HuH-7 (cell line): ENCODE measurements at places on chromosomes 12 and 14.

- DNase-seq = no peak
Observed at GRCh38 chr12:27076468-27076867, 5.9 kb downstream of the C12orf71 start.

DNA sequence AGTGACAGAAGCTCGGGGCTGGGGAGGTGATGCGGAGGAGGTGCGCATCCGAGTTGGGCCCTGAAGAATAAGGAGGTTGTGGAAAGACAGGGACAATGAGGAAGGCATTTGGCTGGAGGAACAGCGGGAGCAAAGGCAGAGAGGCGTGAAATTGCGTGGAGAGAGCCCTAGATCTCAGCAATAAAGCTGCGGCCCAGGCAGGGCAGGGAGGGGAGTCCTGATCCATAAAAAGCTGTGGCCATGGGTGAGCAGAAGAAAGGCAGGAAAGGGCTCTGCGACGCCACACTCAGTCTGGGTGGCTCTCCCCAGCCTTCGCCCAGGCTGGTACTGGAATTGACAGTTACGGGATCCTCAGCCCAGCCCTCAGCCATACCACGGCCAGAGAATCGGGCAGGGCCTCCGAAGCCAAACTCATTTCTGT, 2.2 kb downstream of the FIGNL2 start:
- DNase-seq = no peak

GRCh38 chr14:32202491-32202997, 525 bp downstream of the RNU6-8 start:
- DNase-seq = peak; percentile 30

DNA sequence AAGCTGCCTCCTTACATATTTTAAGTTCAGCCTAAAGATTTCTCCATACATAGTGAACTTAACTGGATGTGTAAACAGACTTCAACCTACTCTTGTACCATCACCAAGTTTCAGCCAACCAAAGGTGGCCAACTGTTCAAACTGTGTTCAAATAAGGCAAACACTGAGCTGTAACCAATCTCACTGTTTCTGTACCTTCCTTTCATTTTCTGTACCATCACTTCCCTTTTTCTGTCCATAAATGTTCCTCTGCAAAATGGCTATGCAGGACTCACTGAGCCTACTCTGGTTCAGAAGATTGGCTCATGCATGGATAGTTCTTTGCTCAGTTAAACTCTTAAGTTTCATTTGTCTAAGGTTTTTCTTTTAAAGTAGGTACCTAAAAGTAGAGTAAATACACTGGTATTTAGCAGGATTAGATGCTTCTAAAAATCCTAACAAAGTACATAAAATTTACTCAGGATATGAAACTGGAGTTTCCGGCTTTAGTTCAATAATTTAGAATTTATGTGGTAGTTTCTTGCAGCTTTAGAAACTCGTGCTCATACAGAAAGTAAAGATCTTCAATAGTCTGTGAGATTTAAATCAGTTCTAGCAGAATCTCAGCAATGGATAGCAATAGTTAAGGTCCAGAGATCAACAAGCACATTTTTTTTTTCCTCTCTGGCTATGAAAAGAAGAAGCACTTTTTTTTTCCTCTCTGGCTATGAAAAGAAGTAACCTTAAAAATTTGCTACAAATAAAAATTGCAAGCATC, 282.0 kb upstream of the PPFIA2 start:
- no peak for DNase-seq

DNA sequence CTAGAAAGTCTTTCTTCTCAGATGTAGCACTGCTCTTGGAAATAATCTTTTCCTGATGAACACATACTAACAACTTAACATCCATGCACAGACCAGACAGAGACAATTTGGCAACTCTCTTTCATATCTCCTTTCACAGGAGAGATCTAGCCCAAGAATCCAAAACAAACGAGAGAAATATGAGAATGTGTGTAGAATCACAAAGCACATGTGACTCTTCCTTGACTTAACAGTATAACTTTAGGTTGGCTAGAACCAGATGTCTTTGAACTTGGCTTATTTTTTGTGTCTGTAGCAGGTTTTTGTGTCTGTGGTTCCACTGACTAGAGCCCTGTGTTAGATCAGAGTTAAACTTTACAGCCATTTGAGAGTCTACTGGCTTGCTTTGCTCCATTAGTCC, 114.2 kb downstream of the STXBP6 start:
- DNase-seq = no peak

DNA sequence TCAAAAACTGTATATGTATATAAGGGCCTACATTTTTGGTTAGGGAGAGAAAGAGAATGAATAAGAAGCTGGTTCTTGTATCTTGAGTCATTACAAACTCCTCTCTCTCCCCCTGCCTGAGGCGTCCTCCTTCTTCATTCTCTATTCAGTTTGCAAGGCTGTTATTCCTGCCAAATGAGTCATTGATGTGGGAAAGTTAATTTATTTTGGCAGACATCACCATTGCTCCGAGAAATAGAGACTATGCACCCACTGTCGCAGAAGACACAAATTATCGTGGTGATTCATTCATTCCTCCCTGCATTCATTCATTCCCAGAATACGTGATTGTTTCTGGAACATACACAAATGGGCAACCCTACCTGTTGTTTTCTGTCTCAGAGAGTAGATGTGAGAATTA, 112.5 kb upstream of the MED13L start:
- DNase-seq = no peak

- DNase-seq = no peak
Observed at GRCh38 chr14:20971705-20972021, 16.4 kb downstream of the RNASE2 start.

GRCh38 chr12:67419810-67420209, 150.7 kb downstream of the CAND1 start:
- DNase-seq = no peak

DNA sequence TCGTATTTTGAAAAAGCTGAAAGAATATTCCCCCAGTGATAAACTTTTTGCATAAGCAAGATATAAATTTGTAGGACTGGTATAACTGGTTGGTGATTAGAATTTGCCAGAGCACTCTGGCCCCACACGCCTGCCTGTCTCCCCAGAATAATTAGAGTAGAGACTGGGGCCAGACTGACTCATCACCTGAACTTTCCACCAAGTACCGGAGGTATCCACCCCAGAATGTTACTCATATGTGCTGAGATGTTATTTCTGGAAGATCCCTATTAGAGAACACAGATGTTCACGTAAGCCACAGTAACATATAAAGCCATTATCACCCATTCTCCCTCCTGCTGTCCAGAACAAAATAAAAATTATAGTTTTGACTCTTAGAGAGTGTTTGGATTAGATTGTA, 49.5 kb upstream of the PIWIL1 start:
- DNase-seq = no peak
